ENCODE measurements at places on chromosomes 6 and 20. TPM values are rescaled to one million over a fixed set of nuclear protein-coding genes. Genes with fewer than 3 reads are reported as not detected.

DNA sequence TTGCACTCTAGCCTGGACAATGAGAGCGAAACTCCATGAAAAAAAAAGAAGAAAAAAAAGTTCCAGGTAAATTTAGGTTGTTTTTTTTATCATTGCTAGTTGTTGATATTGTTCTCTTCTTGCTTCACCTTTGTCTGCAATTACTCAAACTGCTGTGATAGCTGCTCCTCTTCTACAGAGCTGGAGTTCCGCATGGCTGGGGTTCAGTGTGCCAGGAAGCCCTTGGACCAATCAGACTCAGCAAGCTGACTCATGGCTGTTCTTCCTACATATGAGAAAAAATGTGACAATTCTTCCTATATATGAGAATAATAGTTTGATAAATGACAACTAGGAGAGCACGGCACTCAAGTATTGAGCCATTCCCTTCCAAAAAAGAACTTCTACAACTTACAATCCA lies 28.4 kb downstream of the DPPA5 start:
- no peaks in the 10 kb centered on the region for H3K4me1 ChIP-seq
- no peak overlapping the region for H3K27ac ChIP-seq

PRPH2 gene
- 5.3 TPM for total RNA-seq

- peaks cover 13% of the 10 kb centered on the region for H3K4me1 ChIP-seq
- H3K27ac ChIP-seq: no peak overlapping the region
- H3K27me3 ChIP-seq: peaks cover 3% of the 10 kb centered on the region
Measured at GRCh38 chr20:17730071-17730470, 30.3 kb downstream of the BANF2 start.

DNA sequence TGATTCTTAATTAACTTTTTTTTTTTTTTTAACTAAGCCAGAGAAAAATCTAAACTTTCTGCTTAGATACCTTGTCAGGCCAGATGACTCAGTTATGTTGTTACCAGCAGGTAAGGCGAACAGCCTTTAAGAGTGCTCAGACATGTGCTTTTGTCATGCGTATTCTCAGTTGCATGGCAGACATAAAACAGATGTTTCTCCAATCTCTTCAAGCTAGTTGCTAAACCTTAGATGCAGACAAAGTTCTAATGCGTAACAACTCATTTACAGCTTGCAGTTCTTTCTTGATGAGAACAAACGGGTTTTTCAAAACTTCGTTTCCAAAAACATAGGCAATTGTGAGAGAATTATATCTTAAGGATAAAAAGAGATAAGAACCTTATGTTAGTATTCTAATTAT lies 49.6 kb upstream of the GFRAL start:
- H3K4me3 ChIP-seq: no peak overlapping the region
- no peaks in the 10 kb centered on the region for H3K4me1 ChIP-seq
- peak; percentile 33 for DNase-seq
- no peak overlapping the region for H3K27ac ChIP-seq
- H3K36me3 ChIP-seq: no peaks in the 10 kb centered on the region
- no peaks in the 10 kb centered on the region for H3K27me3 ChIP-seq

DNA sequence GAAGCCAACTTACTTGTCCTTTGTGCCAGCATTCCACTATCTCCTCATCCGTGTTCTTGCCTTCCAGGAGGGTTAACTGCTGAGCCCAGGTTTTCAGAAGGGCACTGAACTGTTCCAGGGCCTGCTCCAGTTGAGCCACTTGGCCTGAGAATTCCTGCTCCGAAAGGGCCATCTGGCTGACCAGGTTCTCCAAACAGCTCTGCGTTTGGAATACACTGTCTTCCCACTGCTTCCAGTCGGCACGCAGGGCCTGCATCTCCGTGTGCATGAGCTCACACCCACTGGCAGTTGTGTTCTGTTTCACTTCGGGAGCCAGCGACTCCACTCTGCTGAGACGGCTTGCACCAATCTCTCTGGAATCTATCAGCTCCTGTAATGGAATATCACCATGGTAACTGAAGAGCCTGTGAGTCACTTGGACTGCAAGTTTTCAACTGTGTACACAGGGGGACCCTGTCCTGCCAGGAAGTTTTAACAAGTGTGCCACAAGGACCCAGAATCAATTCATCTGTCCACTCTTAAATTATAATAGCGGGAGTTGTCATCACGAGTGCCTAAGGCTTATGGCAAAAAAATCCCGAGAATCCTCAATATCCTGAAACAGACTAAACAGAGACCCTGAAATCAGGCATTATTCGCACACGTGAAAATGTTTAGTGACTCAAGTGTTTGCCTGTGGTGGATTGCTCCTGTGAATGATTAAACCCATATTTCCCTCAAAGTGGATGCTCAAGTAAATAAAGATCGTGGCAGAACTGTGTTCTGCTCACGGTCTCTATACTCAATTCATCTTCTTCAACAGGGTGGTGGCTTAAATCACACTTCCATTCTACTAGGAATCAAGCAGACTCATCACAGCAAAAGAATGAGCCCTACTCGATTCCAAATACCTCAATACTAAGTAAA lies 255.9 kb downstream of the SYNE1 start:
- H3K27ac ChIP-seq: peak overlapping the region; percentile 99
- H3K27me3 ChIP-seq: no peaks in the 10 kb centered on the region
- H3K4me1 ChIP-seq: peaks cover 4% of the 10 kb centered on the region
- peak; percentile 99 for DNase-seq

GRCh38 chr6:75531174-75531573 lies 37.6 kb upstream of the FILIP1 start:
- no peak overlapping the region for H3K27ac ChIP-seq
- no peak overlapping the region for H3K4me3 ChIP-seq
- H3K4me1 ChIP-seq: no peaks in the 10 kb centered on the region
- DNase-seq: no peak
- no peaks in the 10 kb centered on the region for H3K27me3 ChIP-seq

DNA sequence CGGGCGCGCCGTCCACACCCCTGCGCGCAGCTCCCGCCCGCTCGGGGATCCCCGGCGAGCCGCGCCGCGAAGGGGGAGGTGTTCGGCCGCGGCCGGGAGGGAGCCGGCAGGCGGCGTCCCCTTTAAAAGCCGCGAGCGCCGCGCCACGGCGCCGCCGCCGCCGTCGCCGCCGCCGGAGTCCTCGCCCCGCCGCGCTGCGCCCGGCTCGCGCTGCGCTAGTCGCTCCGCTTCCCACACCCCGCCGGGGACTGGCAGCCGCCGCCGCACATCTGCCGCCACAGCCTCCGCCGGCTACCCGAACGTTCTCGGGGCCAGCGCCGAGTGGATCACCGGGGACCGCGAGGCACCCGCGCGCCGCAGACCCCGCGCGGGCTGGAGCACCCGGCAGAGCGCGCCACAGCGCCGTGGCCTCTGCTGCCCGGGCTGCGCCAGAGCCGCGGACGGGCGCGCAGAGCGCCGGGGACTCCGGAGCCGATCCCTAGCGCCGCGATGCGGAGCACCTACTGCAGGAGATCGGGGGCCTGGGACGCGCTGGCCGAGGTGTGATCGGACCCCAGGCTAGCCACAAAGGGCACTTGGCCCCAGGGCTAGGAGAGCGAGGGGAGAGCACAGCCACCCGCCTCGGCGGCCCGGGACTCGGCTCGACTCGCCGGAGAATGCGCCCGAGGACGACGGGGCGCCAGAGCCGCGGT lies at the start of gene BMP2:
TSS of gene BMP2 (plus strand) at position 151 of the 692 bp plus-strand sequence. CDS start 2,441 bp downstream, outside the sequence.
- H3K27ac ChIP-seq: peak within 1 kb of the TSS; percentile 31
- H3K36me3 ChIP-seq: no peaks in the 10 kb centered on the region

Data from muscle of leg (tissue), 16 donors.